Activated T-helper 2 cell treated with anti-CD3 and anti-CD28 coated beads, Interferon-gamma antibody, Interleukin-2, Interleukin-4, amounts not matched to agents 10 μg/mL and 5 μg/mL and 100 μg/mL, durations not matched to agents 14 hours and 24 hours and 36 hours (primary cell): ENCODE measurements at places on chromosomes 7 and 10.
A peak's percentile ranks its signal among the peaks of the same experiment; 100 is the strongest.

DNA sequence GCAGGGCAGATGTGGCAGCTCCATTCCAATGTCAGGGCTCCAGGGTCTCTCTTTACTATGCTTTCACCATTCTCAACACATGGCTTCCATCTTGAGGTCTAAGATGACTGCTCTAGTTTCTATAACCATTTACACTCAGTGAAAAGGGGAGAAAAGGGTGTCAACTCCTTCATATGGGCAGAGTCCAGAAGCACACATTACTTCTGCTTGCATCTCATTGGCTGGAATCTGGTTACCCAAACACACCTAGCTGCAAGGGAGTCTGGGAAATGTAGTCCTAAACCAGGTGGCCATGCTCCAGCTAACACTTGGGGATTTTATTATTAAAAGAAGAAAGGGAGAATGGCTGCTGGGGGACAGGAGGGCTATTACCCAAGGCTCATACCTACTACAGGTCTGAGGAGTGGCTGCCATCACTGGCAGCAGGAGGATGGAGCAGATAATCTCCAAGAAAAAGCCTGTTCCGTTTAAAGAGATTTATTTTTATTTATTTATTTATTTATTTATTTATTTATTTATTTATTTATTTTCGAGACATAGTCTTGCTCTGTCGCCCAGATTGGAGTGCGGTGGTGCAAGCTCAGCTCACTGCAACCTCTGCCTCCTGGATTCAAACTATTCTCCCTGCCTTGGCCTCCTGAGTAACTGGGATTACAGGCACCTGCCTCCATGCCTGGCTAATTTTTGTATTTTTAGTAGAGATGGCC, 29.1 kb upstream of the LBX1 start:
- no peak overlapping the region for H3K27ac ChIP-seq
- H3K4me1 ChIP-seq = no peaks in the 10 kb centered on the region
- no peaks in the 10 kb centered on the region for H3K36me3 ChIP-seq
- H3K4me3 ChIP-seq = no peak overlapping the region
- peaks cover 29% of the 10 kb centered on the region for H3K27me3 ChIP-seq

DNA sequence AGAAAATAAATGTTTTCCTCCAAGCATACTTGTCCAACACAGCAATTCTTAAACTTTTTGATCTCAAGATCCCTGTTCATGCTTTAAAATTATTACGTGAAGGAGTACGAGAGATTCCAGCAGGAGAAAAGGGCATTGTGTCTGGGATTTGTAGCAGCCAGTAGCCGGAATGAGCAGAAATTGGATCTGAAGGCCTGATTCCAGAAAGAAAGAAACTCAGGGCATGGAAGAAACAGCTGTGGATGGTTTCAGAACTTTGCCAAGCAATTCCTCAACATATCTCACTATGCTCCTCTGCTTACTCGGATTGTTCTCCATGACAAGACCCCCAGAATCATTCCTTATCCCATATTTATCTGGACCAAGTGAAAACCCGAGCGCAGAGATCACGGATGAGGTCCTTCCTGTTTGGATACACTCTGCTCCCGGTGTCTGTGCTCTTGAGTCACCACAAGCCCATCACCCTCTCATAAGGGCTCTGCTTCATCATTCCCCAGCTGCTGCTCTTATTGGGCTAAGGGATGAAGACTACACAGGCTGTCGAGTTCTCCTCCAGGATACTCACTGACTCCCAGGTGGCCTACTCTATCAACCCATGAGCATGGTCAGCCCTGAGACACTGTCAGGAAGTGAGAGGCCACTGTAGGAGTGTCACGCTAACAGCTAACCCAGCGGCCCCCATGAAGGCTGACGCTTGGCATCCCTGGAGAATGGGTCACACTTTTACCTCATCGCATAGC, 121.0 kb upstream of the LANCL2 start:
- H3K27ac ChIP-seq = no peak overlapping the region
- H3K27me3 ChIP-seq = peaks cover 3% of the 10 kb centered on the region
- H3K4me3 ChIP-seq = no peak overlapping the region
- H3K36me3 ChIP-seq = no peaks in the 10 kb centered on the region
- no peak for DNase-seq

- no peaks in the 10 kb centered on the region for H3K4me1 ChIP-seq
- H3K4me3 ChIP-seq = no peak within 1 kb of the TSS
- H3K27ac ChIP-seq = no peak within 1 kb of the TSS
- peaks cover 17% of the 10 kb centered on the region for H3K27me3 ChIP-seq
- DNase-seq = no peak
- H3K36me3 ChIP-seq = no peaks in the 10 kb centered on the region
Measured at GRCh38 chr10:127892743-127893142, at the start of gene CLRN3. TSS of gene CLRN3 (minus strand) at chr10:127892941. CDS start at chr10:127892784, 157 bp downstream.

DNA sequence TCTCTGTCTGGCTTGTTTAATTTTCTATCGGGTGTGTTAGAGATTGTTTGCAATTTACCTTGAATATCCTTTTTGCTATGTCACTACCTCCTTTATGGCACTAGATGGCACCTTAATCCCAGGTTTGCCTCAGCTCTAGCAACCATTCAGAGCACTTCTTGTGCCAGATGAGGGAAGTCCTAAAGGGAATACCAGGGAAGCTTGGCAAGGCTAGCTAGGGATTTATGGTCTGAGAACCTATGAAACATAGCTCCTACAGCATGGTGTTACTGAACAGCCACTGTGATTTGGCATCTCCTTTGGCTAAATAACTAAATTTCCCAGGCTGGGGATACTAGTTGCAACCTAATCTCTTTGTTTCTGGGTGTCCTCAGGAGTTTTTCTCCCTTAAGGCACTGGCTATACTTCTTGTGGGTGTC, 69.0 kb upstream of the VOPP1 start:
- H3K36me3 ChIP-seq = no peaks in the 10 kb centered on the region
- peaks cover 6% of the 10 kb centered on the region for H3K27me3 ChIP-seq
- no peak overlapping the region for H3K27ac ChIP-seq
- peaks cover 8% of the 10 kb centered on the region for H3K4me1 ChIP-seq

GRCh38 chr10:46282842-46283574, 3.8 kb upstream of the ANTXRL start:
- H3K36me3 ChIP-seq = no peaks in the 10 kb centered on the region
- peaks cover 29% of the 10 kb centered on the region for H3K27me3 ChIP-seq
- no peak overlapping the region for H3K27ac ChIP-seq
- peaks cover 23% of the 10 kb centered on the region for H3K4me1 ChIP-seq
- DNase-seq = peak; percentile 62
- H3K4me3 ChIP-seq = peak overlapping the region; percentile 45

DNA sequence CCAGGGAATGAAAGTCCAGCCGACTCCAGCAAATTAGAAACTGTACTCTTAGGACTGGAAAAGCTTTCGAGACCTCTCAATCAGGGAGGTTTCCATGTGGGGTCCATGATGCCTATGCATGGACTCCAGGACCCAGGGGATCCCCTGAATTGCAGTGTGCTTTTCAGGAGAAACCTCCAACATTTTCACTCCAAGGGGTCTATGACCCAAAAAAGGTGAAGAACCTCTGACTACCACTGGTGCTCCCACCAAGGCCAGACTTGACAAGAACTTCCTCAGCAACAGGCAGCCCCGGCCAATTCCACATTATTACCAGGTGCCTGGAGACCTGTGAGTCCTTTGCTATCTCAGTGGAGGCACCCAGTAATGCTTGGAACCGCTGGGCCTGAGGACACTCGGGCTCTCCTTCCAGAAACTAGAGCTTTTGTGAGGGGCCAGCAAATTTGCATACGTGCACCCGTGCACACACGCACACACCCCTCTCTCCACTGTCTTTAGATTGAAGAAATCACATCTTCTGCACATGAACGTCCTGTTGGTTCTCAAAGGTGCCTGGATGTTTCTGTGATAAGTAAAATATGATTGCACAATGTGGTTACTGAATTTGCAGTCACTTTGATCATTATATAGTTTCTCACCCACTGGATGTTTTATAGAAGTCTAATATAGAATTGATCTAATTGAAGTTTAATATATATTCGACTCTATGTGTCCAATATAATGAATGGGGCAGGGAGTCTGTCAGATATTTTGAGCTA, 54.7 kb downstream of the SYPL1 start:
- H3K27me3 ChIP-seq = peaks cover 13% of the 10 kb centered on the region
- H3K4me3 ChIP-seq = no peak overlapping the region
- H3K4me1 ChIP-seq = peaks cover 22% of the 10 kb centered on the region
- peak overlapping the region; percentile 48 for H3K27ac ChIP-seq

DNA sequence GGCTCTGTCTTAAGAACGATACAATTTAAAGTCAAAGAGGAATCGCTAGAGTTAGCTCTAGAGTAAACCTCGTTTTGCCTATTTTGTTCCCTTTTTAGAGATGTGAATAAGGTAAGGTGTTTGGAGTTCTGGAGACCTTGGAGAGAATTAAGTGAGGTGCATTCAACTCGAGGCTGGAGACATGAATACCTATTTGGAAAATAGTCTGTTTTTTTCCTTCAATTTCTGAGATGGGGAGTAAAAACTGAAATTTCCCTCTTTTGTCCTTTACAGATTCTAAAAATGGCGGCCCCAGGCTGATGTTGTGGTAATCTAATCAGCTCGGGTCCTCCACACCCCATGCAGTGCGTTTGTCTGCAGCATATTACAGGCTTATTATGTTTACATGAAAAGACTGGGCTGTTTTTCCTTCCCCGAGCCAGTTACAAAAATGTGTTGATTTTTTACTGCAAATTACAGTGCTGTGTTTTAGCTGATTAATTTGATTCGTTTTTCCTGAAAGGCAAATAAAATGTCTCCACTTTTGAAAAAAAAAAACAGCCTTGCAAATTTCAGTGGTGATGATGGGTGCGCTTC, 1.5 kb downstream of the KMT2E start:
- peak overlapping the region; percentile 91 for H3K4me3 ChIP-seq
- H3K27me3 ChIP-seq = no peaks in the 10 kb centered on the region
- H3K4me1 ChIP-seq = peaks cover 28% of the 10 kb centered on the region
- peaks cover 67% of the 10 kb centered on the region for H3K36me3 ChIP-seq
